NCI-H1092 (cell line): ENCODE measurements at places on chromosomes 12 and 14.
A peak's percentile ranks its signal among the peaks of the same experiment; 100 is the strongest.

DNA sequence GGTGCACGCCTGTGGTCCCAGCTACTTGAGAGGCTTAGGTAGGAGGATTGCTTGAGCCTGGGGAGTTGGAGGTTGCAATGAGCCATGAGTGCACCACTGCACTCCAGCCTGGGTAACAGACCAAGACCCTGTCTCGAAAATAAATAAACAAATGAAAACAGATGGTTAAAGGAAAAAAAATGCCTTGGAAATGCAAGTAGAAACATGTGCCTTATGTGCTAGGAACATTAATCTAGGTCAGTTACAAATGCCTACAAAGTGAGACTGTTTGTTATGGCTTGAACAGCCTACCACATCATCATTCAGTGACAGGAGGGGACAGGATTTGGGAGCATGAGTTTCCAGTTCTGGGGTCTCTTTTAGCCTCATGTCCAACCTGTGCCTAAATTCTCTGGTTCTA, 52.4 kb upstream of the BCAT1 start:
- no peak for DNase-seq

DNA sequence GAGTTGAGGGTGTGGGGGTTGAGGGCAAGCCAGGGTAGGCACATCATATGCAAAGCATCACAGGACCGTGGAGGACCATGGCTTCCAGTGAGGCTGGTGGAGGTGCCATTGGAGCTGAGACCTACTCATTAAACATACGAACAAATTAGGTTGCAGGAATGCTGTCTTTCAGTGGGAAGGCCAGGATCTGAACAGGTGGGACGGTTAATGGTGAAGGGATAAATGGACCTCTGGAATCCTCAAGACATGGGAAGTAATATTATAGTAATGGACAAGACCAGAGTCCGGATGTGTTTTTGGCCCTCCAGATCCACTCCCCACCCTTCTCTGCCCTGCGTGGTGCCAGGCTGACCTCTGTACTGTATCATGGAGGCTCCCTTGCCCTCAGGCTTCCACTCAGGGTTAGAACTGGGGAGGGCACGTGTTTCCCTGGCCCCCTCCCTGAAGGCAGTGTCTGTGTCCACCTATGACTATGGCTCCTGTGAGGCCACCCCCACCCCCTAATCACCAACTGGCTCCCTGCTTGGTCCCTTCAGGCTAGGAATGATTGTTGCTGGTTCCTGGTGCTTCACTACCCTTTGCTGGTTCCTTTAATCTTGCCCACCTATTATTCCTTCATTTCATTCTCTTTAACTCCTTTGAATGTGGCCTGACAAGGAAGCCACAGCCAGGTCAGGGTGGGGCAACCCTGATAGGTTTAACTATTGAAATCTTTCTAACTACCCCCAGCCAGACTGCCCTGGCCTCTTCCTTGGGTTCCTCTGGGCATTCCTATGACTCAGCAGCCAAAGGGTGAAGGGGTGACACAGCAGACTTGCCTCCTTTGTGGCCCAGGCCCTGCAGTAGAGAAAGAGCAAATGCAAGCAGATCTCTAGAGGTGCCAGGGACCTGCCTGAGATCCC, 10.7 kb downstream of the DHRS2 start:
- DNase-seq = no peak

GRCh38 chr12:7961395-7962178, 25.6 kb upstream of the SLC2A3 start:
- DNase-seq = no peak

GRCh38 chr12:100267603-100268281, 765 bp downstream of the SCYL2 start:
- DNase-seq = no peak

- DNase-seq = peak; percentile 13
These were observed 54.2 kb upstream of the CERS5 start for GRCh38 chr12:50221228-50222008.

GRCh38 chr12:50927356-50927755, 25.0 kb upstream of the HIGD1C start:
- DNase-seq = no peak

DNA sequence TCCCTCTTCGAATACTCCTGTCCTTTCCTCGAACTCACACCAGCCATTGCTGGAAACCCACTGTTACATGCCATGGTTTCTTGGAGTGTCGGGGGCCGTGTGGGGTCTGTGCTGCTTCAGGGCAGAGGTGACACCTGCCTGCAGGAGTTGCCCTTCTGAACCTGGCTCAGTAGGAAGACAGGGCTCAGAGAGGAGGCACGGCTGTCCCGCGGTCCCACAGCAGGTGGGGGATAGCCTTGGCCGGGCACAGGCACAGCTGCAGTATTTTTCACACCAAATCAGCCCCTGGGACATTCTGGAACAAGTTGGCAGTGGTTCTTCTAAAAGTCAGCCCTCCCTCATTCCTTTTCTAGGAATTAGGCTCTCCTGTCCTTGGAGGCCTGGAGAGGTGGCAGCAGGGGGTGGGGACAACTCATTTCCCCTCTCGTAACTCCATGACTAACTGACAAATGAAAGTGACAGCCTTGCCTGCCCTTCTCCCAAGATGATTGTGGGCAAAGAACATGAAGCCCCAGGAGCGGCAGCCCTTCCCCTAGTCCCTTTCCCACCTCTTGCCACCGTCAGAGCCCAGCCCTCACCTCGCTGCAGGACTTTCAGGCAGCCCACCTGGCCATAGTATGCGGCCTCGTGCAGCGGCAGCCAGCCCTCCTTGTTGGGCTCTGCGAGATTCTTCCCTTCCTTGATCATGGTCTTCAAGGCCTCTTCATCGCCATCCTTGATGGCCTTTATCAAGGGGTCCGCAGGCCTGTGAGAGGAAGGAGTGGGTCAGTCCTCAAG, 22.4 kb downstream of the ASB2 start:
- DNase-seq = no peak

DNA sequence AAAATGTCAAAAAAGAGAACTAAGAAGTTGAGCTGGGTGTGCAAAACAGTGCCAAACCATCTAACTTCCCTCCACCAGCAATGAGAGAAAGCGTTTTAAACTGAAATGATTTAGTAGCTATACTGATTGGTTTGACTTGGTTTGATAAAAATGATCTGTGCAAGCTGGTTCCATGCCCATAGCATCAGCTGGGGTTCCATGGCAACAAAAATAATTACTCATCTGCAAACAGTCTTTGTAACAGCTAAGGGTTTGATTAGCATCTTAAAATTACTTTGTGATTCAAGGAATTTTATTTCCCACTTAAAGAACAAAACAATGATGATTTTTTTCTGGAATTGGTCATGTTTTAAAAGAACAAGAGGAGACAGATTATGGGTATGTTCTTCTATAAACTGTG, 15.0 kb upstream of the BICD1 start:
- DNase-seq = no peak

GRCh38 chr12:116376354-116377193, 99.1 kb upstream of the MED13L start:
- peak; percentile 19 for DNase-seq

DNA sequence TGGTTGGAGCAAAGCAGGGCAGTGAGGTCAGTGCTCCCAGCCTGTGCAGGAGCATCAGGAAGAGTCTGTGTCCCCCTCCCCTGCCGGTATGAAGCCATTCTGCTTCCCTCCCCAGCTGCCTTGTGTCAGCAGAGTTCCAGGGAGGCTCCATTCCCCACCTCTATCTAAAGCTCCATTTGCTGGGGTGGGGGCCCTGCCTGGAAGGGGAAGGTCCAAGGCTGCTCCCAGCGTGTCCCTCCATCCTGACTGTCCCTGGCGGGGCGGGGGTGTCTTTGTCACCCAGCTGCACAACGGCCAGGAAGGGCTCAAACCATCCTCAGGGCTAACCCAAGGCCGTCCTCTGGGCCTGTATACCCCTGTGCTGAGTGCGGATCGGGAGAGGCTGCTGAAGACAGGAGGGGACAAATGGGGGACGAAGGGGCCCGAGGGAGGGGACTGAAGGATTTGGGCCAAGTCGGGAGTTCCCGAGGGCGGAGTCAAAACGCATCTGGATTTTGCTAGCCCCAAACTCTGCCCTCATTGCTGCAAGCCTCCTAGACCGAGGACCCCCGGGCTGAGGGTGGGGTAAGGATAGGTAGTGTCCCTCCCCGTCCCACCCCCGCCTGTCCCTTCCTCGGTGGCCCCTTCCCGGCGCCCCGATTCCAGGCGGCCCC, 748 bp upstream of the ACVRL1 start:
- DNase-seq = no peak

DNA sequence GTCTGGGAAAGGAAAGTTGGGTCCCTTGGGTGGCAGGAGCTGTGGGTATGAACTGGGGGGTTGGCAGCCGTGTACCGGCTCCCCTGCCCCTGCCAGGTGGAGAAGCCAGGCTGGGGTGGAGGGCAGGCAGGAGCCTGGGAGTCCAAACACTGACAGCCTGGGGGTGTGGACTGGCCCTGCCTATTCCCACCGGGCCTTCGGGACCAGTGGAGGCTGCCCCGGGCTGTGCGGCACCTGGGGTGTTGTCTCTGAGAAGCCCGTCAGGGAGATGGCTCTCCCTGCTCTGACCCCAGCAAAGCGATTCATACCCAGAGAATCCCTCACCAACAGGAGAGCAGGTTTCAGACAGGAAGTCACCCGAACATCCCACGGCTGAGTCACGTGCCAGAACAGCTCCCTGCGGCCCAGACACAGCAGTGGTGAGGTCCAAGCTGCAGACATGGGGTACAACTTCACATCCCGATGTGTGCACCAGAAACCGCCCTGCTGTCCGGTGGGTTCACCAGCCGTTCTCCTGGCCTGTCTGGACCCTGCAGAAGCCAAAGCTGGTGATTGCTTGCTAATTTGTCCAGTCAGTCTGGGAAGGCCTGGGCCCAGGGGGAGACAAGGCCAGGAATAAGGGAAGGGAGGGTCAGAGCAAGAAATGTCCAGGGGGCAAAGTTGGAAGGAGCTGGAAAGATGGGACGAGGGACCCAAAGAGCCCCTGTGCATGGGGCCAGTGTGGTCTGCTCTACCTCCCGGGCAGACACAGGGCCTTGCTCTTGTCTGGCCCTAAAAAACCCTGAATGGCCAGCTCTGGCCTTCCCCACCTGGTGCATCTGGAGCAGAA, 2.1 kb upstream of the GPR132 start:
- no peak for DNase-seq

GRCh38 chr12:53151039-53151438, 29.5 kb upstream of the ZNF740 start:
- DNase-seq = no peak

GRCh38 chr12:14629832-14630710, 62.4 kb upstream of the PLBD1 start:
- peak; percentile 74 for DNase-seq

DNA sequence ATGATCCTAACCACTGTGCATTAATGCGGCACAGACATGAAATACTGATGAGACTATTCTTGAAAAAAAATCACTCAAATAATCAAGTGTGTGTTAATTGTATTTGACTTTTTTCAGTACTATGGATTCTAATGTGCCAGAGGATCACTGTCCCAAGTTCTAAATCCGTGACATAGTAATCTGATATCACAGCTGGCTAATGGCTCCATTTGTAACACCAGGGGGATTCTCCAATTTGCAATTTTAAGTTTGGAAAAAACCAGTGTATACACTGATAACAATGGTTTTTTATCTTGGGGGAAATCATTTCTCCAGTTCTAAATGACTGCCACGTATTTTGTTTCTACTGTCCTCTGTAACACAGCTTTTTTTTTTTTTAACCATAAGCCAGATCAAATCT, 33.0 kb downstream of the MPHOSPH9 start:
- DNase-seq = no peak

- no peak for DNase-seq
These were observed 225.7 kb downstream of the KCNC2 start for GRCh38 chr12:74983917-74984316.

DNA sequence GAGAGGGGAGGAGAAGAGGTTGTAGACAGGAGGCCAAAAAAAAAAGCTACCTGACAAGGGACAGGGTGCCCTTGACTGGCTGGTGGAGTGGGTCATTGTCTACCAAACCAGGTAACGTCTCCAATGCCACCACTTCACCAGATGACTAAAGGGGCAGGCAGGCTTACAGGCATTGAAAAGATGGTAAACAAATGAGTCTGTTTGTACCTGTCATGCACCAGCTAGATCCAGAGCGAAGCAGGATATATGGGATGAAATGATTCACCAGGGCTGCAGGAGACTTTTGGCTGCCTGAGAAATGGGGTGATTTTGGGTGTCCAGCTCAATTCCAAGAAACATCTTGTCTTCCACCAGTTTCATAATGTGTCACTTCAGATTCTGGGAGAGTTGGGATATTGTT, 4.0 kb downstream of the C12orf54 start:
- DNase-seq = no peak

DNA sequence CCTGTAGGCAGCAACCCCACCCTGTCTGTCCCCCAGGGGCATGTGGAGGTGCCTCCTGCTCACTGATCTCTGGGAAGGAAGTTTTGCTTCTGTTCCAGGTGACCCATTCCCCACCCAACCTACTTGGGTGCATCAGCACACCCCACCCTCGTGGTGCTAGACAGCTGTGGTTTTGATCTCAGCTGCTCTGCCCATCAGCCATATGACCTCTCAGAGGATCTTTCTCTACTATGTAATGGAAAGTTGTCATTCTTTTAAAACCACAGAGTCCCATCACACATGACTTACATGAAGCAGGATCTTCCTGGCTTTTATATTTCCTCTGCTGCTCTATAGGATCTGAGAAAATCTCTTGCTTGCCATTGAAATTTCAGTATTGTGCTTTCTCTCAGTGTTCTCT, 13.5 kb upstream of the KRT82 start:
- DNase-seq = no peak

DNA sequence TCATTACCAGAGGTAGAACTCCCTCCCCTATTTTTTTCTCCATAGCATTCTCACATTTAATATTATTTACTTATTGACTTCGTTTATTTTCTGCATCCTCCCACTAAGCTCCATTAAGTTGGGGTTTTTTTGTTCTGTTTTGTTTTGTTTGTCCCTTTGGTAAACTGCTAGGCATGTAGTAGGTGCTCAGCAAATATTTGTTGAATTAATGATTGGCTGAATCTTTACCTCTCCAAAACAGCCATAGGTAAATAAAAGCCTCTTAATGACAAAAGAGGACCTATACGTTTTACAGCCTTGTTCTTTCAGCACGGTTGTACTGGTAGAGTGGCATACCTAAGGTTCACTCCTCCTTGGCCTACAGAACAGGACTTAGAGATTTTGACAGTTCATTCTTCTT, 52.0 kb downstream of the PRORP start:
- DNase-seq = no peak

- DNase-seq = no peak
These were observed 151.2 kb upstream of the KRR1 start for GRCh38 chr12:75662511-75663159.

DNA sequence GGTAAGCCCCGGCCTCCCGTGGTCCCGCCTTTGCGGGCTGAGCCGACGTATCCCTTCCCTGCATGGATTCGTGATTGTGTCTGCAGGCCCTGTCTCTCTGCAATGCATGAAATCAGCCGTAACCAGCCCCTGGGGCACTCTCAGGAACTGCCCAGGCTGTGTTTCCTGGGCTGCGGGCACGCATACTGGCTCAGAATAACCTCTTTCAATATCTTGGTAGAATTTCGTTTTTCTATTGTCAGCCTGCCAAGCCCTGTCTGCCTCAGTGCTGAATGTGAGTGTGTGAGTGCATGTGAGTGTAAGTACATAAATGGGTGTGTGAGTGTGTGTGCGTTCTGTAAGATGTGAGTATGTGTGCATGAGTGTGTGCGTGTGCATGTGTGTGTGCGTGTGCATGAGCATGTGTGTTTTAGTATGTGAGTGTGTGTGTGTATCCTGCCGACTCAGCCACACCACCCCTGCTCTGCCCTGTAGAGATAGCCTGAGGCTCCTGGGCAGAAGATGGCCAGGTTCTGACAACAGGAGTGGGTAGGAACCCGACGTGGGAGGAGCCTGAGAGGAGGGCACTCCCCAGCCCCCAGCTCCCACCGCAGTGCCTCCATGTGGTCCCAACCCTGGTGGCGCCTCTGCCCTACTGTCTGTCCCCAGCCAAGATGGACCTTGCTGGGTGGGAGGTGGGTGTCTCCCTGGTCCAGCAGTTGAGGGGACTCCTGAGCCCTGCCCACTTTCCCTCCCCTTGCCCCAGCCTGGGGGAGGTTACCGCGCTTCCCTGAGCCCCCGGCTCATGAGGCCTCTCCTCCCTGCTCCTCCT, 268.8 kb downstream of the ADGRD1 start:
- DNase-seq = no peak
